ENCODE measurements at places on chromosomes 16 and 17.

DNA sequence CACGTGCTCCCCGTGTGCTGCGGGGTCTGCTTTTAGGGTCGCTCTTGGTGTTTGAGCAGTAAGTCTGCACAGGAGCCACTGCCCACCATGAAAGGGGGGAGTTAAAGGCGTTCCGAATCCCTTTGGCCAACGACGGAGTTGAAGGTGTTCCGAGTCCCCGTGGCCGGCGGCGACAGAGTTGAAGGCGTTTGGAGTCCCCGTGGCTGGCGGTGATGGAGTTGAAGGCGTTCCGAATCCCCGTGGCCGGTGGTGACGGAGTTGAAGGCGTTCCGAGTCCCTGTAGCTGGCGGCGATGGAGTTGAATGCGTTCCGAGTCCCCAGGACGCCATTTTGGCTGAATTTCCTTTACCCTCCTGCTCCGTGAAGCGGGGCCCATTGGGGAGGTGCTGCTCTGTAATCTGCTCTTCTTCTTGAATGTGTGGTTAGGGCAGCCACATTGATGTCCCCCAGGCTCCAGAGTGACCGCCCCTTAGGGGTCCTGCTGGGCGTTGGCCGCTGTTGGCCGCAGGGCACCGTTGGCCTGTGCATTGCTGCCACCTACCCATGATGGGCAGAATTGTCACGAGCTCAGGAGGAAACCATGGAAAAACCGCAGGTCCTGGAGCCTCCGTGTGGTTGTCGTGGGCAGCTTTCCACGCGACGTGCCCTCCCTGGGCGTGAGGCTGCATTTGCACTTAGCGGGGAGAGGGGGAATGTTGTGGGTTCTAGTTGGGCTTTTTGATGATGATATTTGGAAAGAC lies 73.7 kb upstream of the ZNF750 start:
- DNase-seq, result no peak

DNA sequence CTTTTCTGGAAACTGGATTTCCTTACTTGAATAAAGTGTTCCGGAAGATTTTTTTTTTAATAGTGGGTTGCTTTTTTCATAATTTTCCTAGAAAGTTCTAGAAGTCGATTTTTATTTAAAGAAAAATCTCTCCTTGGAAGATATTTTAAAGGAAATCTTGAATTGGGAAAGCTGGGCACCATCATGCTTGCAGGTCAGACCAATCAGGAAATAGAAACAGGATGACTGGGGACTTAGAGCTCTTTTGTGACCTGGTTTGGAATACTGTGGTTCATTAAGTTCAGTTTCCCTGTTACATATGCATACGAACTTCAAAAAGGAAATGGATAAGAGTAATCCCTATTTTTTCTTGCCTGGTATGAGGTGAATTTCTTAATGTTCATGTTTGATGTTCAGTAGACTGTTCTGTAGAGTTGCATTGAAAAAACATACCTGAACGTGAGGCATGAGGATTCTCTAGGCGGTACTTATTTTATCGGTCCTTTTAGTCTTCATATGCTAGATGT lies 1.2 kb downstream of the NFATC3 start:
- no peak for DNase-seq

DNA sequence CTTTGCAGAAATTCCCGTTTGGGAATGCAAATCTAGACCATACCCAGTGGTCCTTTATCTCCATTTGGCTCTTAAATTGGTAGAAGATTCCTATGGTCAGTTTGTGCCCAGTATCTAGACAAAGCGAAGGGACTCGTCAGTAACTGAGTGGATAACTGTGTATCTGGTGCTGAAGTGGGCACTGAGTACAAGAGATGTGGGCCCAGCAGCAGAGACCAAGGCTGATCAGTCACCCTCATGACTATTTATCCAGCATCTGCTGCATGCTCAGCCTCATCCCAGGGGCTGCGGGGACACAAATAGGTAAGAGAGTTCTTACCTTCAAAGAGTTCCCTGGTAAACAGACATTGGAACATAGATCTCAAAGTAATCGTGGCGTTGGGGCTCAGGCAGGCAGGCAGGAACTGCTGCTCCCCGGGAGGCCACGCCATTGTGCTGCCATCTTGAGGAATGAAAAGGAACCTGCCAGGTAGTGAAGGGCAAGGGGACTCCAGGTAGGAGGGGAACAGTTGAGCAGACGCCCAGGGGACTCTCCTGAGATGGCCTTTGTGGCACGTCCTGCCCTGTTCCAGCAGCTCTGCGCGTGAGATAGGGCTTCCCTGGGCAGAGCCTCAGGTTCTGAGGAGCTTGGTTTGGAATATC lies 10.3 kb downstream of the NT5M start:
- no peak for DNase-seq

DNA sequence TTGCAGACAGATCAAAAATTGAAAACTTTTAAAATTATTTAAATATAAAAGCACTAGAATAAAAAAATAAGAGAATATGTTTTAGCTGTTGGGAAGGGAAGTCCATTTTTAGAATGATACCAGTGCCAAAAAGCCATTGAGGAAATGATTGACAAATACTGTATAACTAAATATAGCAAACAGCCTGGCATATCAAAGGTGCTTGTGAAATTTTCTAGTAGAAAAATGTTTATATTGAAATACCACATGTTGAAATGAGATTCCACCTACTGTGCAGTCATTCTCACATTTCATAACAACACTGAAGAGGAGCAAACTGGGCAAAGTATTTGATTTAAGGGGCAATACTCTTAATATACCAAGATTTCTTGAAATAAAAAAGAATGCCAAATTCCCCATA lies 183.5 kb downstream of the PHKB start:
- DNase-seq, result no peak

DNA sequence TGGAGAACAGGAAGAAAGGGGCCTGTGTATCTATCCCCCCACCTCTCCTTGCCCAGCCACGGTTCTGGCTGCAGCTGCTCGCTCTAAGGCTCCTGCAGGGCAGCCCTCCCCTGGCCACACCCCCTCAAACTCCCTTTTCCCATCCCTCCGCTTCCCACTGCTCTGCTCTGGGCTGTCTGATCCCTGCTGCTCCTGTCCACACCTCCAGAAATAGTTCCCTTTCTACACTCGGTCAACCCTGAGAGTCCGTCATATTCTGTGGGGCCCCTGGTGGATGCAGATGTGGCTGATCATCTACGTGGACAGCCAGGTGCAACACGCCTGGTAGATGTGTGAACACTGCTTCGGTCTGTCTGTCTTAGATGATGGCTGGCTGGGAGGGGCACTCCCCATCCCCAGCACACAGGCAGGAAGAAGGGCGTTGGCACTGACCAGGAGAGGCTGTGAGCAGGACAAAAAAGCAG lies 19.3 kb upstream of the KRT19 start:
- DNase-seq, result peak; percentile 74

- DNase-seq, result peak; percentile 15
Observed at GRCh38 chr16:11913425-11914079, 2.2 kb downstream of the GSPT1 start.

DNA sequence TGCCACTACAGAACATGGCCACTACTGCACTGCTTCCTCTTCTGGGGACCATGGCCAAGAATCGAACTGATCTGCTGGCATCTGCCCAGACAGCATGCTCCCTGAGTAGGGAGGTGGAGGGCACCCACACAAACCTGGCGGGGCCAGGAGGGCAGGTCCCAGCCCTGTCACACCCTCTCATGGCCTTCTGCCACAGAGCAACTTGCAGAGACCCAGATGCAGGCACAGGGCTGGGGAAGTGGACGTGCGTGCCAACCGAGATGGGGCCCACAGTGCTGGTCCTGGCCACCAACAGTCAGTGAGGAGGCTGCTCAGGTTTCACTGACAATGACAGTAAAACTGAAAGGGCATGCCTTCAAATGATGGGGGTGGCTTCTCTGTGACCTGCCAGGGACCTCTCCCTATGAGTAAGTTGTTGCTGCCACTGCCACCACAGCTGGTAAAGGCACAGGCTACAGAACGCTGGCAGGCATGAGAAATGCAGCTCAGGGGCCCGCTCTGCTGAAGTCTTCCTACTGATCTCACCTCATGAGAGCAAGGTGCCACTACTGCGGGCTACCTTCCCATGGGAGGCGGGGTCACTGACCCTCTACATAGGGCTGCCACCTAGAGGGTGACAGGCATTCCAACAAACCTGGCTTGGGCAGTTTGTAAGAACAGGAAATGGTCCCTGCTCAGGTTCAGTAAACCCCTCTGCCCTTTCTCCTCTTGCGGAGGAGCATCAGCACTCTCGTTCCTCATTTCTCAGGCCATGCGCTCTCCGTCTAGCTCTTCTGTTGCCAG lies 15.5 kb downstream of the HIC1 start:
- DNase-seq, result no peak

- no peak for DNase-seq
Observed at GRCh38 chr17:41393294-41393693, 4.1 kb downstream of the KRT31 start.

GRCh38 chr16:85104821-85105391 lies 7.4 kb downstream of the CIBAR2 start:
- DNase-seq, result no peak

GRCh38 chr17:36463916-36464764 lies 22.3 kb upstream of the ZNHIT3 start:
- DNase-seq, result peak; percentile 89

GRCh38 chr17:75758131-75758905 lies 6.7 kb downstream of the GALK1 start:
- no peak for DNase-seq

GRCh38 chr17:56908001-56908542 lies 5.8 kb downstream of the TRIM25 start:
- no peak for DNase-seq

DNA sequence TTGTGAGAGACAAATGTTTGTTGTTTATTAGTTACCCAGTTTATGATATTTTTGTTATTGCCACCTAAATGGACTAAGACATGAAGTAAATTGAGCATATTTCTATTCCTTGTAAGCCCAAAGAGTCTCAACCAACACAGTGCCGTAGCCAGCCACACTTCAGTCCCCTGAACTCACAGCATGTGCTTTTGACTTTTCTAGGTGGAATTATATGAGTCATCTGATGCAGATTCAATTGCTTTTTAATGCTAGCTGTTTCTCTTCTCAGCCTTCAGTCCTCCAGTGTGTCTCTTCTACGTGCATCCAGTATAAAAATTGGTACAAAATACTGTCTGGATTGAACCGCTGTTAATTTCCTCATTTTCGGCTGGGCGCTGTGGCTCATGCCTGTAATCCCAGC lies 39.0 kb downstream of the IQCK start:
- no peak for DNase-seq

DNA sequence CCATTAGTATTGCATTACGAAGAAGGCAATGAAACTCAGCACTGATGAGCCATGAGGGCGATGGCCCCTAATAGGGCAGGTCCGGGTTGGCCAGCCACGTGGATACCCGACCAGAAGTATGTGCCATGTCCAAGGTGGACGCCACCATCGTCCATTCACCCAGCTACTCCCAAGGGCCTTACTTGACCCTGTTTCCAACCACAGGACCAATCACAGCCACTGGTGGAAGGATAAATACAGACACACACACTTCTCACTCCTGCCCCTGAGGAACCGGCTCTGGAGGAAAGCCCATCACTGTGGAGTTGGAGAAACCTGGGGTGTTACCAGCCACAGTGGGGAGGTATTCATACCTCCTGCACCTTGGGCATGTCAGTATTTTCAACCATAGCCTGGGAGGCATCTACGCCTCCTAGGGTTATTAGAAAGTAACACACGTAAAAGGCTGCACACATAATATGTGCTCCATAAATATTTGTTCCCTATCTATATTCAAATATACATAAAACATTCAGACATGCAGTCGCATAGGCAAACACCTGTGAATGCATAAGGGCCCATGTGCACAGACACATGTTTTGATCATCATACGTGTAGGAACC lies 5.4 kb upstream of the ITGA3 start:
- DNase-seq, result no peak

DNA sequence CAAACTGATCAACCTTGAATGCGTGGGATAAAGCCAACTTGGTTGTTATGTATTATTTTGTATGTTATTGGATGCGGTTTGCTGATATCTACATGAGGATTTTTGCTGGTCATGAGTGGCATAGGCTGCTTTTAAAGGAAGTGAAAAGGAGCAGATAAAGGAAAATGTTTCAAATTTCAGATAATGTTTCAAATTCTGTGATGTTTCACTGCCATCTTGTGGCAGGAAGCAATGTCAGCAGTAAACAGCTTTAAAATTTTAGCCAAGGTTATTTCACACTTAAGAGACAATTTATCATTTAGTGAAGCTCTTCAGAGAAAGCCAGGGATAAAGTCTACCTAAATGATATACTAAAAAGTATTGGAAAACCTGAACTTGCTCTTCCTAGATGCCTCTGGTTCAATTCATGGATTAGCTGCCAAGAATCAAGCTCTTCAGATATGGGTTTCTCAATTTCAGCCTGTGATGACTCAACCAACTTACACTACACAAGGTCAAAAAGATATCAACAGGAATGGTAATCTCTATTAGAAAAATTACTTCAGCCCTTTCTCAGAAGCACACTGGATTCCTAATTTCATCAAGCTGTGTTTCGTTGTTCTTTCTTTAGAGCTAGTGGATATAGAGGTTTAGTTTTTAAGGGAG lies 136.0 kb upstream of the C17orf78 start:
- no peak for DNase-seq

DNA sequence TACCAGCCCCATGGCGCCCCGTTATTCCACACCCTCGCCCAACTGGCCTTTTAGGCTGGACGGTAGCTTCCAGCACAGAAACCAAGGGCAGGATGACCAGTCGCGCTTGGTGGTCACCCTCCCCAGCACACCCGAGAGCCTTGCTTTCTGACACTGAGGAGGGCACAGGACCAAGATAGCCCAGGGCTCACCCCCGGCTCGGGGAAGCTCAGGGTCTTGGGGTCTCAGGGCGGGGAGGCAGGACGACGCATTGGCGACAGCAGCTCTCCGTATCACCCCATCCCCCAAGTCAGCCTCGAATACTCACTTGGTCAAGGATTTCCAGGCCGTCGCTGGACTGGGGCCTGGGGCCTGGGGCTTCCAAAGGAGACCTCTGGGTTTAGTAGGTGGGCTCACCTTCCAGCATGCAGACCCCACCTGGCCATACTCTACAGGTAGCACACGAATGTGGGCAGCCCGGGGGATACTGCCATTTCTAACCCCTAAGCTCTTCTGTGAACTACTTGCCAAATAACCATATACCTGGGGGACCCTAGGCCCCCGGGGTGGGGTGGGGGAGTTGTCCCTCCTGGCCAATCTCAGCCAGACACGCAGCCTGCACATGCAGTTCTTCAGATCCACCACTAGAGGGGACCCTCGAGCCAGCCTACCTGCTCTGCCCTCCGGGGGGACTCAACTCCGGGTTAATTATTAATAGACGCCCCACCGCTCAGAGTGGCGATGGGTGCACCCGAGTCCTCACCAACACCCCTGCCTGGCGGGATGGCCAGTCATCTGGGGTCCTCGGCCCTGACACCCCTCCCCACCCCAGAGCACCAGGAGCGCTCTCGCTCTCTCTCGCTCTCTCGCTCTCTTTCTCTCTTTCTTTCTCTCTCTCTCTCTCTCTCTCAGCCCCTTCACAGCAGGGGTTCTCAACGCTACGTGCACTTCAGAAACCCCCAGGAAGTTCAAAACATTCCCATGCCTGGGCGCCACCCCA lies 30.0 kb downstream of the TBC1D16 start:
- peak; percentile 39 for DNase-seq

- DNase-seq, result no peak
Observed at GRCh38 chr17:73331060-73331459, 19.3 kb upstream of the CDC42EP4 start.

DNA sequence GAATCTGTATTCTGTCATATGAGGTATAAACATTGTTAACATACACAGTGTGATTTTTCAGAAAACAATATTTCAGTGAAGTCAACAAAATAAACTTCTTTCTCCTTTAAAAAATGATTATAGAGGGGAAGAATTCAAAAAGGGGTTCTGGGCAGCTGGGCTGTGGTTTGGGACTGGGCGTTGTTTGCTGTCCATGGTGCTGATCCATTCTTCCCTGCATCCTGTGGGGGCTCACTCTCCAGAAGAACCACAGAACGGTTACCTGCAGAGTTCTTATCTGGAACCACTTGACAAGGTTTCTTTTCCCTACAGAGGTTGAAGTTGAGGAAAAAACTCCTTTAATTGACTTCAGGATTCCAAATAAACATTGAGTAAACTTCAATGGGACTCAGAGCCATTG lies 1091.0 kb downstream of the CDH8 start:
- DNase-seq, result peak; percentile 10

Data from MG63 (cell line).